ENCODE measurements at places on chromosomes 1 and 21.
A peak's percentile ranks its signal among the peaks of the same experiment; 100 is the strongest.

- no peak for DNase-seq
These were observed 83.7 kb upstream of the KAZN start for GRCh38 chr1:14514739-14515138.

DNA sequence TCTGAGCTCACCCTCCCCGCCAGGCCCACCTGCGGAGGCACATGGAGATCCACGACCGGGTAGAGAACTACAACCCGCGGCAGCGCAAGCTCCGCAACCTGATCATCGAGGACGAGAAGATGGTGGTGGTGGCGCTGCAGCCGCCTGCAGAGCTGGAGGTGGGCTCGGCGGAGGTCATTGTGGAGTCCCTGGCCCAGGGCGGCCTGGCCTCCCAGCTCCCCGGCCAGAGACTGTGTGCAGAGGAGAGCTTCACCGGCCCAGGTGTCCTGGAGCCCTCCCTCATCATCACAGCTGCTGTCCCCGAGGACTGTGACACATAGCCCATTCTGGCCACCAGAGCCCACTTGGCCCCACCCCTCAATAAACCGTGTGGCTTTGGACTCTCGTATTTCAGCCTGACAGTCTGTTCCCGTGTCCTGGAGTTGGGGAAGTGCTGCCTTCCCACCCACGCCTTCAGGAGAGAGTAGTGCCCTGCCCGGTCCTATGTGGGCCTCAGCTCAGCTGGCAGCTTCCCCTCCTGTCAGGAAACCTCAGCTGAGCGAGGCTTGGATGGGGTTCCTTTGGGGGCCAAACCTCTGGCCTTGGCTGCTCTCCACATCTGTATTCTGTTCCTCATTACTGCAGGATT is 9.2 kb downstream of the ZBTB48 start:
- peak; percentile 83 for DNase-seq

- DNase-seq, result no peak
These were observed 43.6 kb upstream of the SLC45A1 start for GRCh38 chr1:8274352-8274751.

GRCh38 chr1:23646091-23646490 is 45.5 kb upstream of the RPL11 start:
- DNase-seq, result no peak

- no peak for DNase-seq
These were observed 325.7 kb downstream of the DUSP10 start for GRCh38 chr1:221416142-221416541.

- no peak for DNase-seq
These were observed 28.5 kb upstream of the KCNE2 start for GRCh38 chr21:34335316-34335715.

DNA sequence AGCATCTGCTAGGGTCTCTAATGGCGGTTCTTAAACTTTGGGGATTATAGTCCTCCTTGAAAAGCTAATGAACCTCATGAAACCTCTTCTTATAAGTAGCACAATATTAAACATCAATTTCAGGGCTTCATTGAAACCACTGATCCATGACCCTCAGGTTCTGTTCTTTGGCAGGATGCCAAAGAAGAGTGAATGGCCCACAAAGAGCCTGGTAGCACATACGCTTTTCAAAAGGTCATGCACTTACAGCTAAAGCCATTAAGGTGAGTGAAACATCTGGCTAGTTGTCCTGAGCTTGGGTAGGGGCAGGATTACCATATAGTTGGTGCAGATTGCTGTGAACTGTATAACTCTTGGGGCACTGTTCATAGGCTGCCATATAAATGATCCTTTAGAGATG is 42.3 kb downstream of the MDM4 start:
- DNase-seq, result no peak

- DNase-seq, result no peak
These were observed 246.0 kb upstream of the AJAP1 start for GRCh38 chr1:4408380-4408779.

Data from inflammatory macrophage treated with lipopolysaccharide for 4 hours (primary cell).